ENCODE measurements at places on chromosomes 3 and 15. TPM values are rescaled to one million over a fixed set of nuclear protein-coding genes. Genes with fewer than 3 reads are reported as not detected.

GRCh38 chr3:171620825-171621434, 160.7 kb upstream of the TNIK start:
- H3K36me3 ChIP-seq, result peaks cover 12% of the 10 kb centered on the region
- no peak for DNase-seq
- H3K4me1 ChIP-seq, result peaks cover 26% of the 10 kb centered on the region
- H3K4me3 ChIP-seq, result no peak overlapping the region
- no peaks in the 10 kb centered on the region for H3K27me3 ChIP-seq
- H3K27ac ChIP-seq, result no peak overlapping the region

SNRK gene
- 21.4 TPM for total RNA-seq

RASL12 gene
- 1.5 TPM for total RNA-seq

GRCh38 chr3:13359916-13360315, 60.2 kb downstream of the NUP210 start:
- no peak for DNase-seq
- peaks cover 9% of the 10 kb centered on the region for H3K36me3 ChIP-seq
- H3K4me1 ChIP-seq, result no peaks in the 10 kb centered on the region

DNA sequence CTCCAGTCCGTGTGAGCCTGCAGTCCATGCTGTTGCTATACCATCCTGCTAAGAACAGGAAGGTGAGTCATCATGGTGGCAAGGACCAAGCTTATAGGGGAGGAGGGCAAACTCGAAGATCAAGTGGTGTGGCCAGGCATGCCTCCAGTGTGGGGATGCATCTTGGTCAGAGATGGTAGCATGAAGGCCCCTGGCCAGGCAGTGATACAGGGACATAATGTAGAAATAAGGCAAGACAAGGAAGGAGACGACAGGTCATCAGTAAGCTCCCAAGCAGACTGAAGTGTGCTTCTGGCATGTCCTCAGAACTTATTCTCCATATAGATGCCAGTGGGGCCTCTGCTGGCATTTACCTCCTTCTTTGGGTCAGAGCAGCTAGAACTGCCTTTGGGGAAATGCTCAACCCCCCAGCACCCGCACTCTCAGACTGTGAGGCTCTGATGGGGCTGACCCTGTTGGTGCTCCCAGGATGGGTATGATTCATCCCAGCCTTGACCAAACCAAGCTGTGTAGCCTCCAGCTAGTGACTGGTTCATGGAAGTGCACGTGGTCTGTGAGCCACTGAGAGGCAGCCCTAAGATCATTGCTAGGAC, 52.5 kb upstream of the ATP2B2 start:
- H3K4me3 ChIP-seq, result no peak overlapping the region
- no peak for DNase-seq
- H3K27me3 ChIP-seq, result peaks cover 4% of the 10 kb centered on the region
- no peaks in the 10 kb centered on the region for H3K36me3 ChIP-seq
- no peak overlapping the region for H3K27ac ChIP-seq

STAB1 gene
- 0.16 TPM for total RNA-seq

DNA sequence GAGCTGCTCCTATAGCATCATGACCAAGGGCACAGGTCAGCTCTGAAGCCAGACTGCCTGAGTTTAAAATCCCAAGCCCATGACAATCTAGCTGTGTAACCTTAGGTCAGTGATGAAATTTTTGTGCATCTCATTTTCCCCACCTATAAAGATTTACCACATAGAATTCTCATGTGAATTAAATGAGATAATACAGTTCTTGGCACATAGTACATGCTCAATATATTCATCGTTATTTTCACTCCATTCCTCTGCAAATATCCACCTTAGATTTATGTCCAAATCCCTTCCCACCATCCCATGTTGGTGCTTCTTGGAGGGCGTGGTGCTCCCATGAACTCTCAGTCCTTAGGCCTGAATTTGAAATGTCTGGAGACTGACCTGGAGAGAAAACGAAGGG, 300.1 kb downstream of the TLE3 start:
- H3K4me1 ChIP-seq, result peaks cover 11% of the 10 kb centered on the region
- no peak overlapping the region for H3K27ac ChIP-seq
- H3K27me3 ChIP-seq, result peaks cover 4% of the 10 kb centered on the region
- H3K4me3 ChIP-seq, result no peak overlapping the region
- no peak for DNase-seq

GRCh38 chr15:34855413-34855812, 60.1 kb upstream of the ACTC1 start:
- H3K4me1 ChIP-seq, result no peaks in the 10 kb centered on the region
- H3K36me3 ChIP-seq, result peaks cover 15% of the 10 kb centered on the region
- H3K27me3 ChIP-seq, result no peaks in the 10 kb centered on the region
- no peak for DNase-seq

GRIP2 gene
- 3.2 TPM for total RNA-seq

- H3K27ac ChIP-seq, result no peak overlapping the region
- peaks cover 23% of the 10 kb centered on the region for H3K27me3 ChIP-seq
- H3K4me1 ChIP-seq, result peaks cover 15% of the 10 kb centered on the region
- H3K4me3 ChIP-seq, result no peak overlapping the region
- peak; percentile 66 for DNase-seq
- H3K36me3 ChIP-seq, result no peaks in the 10 kb centered on the region
These were observed 17.7 kb downstream of the PTH1R start for GRCh38 chr3:46895204-46895660.

GRCh38 chr3:151290673-151291072, 12.3 kb upstream of the P2RY14 start:
- H3K27me3 ChIP-seq, result no peaks in the 10 kb centered on the region
- no peak overlapping the region for H3K4me3 ChIP-seq
- no peak for DNase-seq
- H3K36me3 ChIP-seq, result no peaks in the 10 kb centered on the region
- peaks cover 9% of the 10 kb centered on the region for H3K4me1 ChIP-seq

DNA sequence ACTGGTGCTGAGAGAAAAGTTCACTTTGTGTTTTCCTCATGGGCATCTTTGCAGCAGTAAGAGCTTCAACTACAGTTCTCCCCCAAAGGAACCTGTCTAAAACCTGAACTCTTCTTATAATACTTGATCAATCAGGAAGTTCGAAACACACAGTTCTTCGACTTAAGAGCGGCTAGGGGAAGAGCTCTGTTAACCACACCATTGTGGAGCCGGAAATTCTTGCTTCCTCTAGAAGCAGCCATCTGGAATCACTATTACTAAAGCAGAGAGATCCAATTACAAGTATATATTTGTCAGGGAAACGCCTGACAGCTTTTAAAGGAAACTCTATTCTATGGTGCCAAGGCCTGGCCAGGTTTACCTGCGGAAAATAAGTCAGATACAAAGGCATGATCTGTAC, 337.3 kb upstream of the CBLB start:
- no peaks in the 10 kb centered on the region for H3K27me3 ChIP-seq
- DNase-seq, result no peak
- no peaks in the 10 kb centered on the region for H3K36me3 ChIP-seq
- H3K27ac ChIP-seq, result no peak overlapping the region

- no peaks in the 10 kb centered on the region for H3K27me3 ChIP-seq
- DNase-seq, result no peak
- peaks cover 5% of the 10 kb centered on the region for H3K4me1 ChIP-seq
- H3K36me3 ChIP-seq, result no peaks in the 10 kb centered on the region
- H3K27ac ChIP-seq, result no peak overlapping the region
These were observed 28.0 kb downstream of the PTPN9 start for GRCh38 chr15:75551091-75551490.

DNA sequence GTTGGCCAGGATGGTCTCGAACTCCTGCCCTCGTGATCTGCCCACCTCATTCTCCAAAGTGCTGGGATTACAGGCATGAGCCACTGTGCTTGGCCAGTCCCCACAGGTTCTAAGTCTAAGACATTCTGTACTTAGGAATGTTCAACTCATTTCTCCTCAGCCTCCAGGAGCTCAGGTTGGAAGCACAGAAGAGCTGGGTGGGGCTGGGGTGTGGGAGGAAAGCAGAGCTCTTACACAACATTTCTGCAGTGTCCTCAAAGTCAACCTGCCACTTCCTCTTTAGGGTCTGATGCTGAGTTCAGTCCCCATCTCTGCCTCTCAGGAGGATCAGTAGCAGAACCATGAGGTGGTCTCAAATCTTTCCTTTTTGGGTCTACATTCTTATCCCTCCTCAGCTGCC, 75.5 kb downstream of the MRPL46 start:
- DNase-seq, result no peak
- no peak overlapping the region for H3K27ac ChIP-seq
- peaks cover 5% of the 10 kb centered on the region for H3K27me3 ChIP-seq
- peaks cover 5% of the 10 kb centered on the region for H3K4me1 ChIP-seq
- no peaks in the 10 kb centered on the region for H3K36me3 ChIP-seq

DNA sequence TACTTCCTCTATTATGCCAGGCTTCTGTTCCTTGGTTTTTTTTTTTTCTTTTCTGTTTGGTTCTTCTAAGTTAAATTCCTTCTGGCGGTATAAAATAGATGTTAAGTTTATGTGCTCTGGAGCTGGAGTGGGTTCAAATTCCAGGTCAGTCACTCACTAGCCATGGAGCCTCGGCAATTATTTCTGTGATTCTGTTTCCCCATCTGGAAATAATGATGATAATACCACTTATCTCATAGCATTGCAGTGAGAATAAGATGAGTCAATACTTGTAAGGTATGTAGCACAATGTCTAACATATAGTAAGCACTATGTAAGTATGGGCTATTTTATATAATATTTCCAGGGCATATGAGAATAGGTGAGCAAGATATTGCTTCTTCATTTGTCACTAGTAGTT, 33.2 kb upstream of the ZDHHC23 start:
- H3K36me3 ChIP-seq, result no peaks in the 10 kb centered on the region
- DNase-seq, result no peak
- H3K4me1 ChIP-seq, result no peaks in the 10 kb centered on the region
- no peak overlapping the region for H3K4me3 ChIP-seq
- peaks cover 3% of the 10 kb centered on the region for H3K27me3 ChIP-seq

DNA sequence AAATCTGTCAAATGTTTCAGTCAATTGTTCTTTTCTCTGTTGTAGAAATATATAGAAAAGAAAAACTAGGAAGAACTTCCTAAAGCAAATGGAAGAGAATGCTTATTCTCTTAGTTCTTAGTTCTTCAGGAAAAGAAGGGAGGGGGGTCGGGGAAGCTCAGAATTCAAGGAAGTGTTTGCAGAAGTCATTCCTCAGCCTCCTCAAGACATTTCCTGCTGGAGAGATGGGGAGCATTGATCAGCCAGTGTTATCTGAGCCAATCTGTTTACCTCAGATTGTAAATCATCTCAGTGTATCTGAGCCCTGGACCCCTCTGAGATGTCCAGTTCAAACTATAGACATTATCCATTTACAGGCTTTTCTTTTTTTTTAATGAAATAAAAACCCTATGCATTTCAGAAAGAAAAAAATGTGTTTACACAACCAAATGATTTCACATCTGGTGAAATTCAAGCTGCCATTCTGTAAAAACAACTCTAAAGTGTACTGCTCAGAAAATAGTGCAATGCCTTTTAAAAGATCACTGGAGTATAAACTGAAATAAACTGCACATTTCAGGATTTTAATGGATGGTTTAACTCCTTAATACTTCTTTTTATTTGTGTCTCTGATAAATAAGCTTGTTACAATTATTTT, 460.7 kb downstream of the ROBO1 start:
- H3K4me3 ChIP-seq, result no peak overlapping the region
- no peaks in the 10 kb centered on the region for H3K36me3 ChIP-seq
- H3K4me1 ChIP-seq, result no peaks in the 10 kb centered on the region
- DNase-seq, result no peak
- no peaks in the 10 kb centered on the region for H3K27me3 ChIP-seq

ALDH1L1 gene
- total RNA-seq, result 0.49 TPM

DNA sequence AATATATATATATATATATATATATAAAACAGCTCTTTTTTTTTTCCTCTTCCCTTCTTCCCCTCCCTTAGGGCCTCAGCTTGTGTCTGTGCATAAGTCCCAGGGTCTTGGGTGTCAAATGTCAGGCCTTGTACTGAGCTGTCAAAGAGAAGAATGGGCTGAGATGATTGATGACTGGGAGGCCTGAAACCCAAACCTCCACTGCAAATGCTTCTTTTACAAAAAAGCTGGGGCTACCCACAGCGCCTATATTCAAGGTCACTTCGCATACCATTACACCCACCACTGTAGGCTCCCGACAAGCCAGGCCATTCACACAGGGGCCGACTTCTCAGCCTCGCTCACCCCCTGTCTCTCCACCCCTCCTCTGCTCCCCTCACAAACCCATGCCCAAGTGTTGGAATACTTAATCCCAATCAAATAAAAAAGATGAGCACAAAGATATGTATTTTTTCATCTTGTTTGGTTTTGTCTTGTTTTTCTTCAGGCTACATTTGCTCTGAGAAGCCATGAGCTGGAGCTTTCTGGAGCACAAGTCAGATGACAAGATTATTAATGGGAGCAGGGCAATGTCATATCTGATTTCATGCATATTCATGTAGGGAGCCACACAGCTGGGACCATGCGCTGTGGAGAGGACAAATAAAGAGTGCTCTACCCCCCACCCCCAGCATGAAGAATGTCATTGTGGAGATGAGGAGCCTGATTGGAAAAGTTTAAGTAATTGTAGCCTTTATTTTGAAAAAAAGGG, 614.4 kb upstream of the NR2F2 start:
- no peaks in the 10 kb centered on the region for H3K27me3 ChIP-seq
- peak; percentile 48 for DNase-seq
- peaks cover 3% of the 10 kb centered on the region for H3K36me3 ChIP-seq
- peak overlapping the region; percentile 68 for H3K27ac ChIP-seq
- H3K4me3 ChIP-seq, result peak overlapping the region; percentile 73

NMB gene
- total RNA-seq, result 4.0 TPM

MFAP1 gene
- total RNA-seq, result 41.0 TPM

DNA sequence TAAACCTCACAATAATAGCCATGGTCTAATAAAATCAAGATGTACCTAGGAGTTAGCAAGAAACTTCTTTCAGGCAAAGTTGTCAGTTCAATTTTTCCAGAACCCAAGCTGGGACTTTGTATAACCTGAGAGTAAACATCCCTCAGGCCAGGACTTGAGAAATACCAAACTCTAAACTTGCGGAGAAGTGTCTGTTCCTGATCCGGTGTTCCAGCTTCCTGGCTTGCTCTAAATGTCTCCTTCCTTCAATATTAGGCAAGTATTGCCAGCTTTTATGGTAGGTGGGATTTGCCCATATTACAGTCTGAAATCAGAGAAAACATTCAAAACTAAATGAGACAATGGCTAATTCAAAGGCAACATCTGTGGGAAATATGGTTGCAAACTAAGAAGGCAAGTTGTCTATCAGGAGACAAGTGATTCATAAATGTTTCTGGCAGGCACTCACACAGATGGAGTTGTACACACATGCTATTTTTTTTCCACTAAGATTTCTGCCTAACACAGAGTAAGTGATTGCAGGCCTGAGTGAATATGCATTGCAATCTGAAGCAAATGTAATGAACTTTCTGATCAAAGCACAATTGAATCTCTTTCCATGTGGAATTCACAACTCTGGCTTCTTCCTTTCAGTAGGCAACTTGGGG, 88.3 kb upstream of the COL8A1 start:
- no peaks in the 10 kb centered on the region for H3K27me3 ChIP-seq
- H3K27ac ChIP-seq, result no peak overlapping the region
- no peak overlapping the region for H3K4me3 ChIP-seq
- H3K4me1 ChIP-seq, result peaks cover 31% of the 10 kb centered on the region
- no peak for DNase-seq

- H3K4me3 ChIP-seq, result no peak overlapping the region
- H3K4me1 ChIP-seq, result no peaks in the 10 kb centered on the region
- no peak for DNase-seq
- no peak overlapping the region for H3K27ac ChIP-seq
These were observed 38.8 kb upstream of the MLF1 start for GRCh38 chr3:158532099-158532734.

IMPG2 gene
- total RNA-seq, result 0.40 TPM
